Karpas-422 (cell line): ENCODE measurements at places on chromosomes 16 and 17. TPM values are rescaled to one million over a fixed set of nuclear protein-coding genes. Genes with fewer than 3 reads are reported as not detected.

Gene NPIPA3
- not detected in 2 replicates for total RNA-seq

Gene MFAP4
- 0.15 TPM in 1 of 2 replicates, not detected in the other for total RNA-seq

Gene IRX5
- 0.83 TPM in 1 of 2 replicates, not detected in the other for total RNA-seq

Gene CSF3
- total RNA-seq = not detected in 2 replicates

Gene KREMEN2
- total RNA-seq = 3.4 and 8.5 TPM in 2 replicates

Gene HOXB5
- total RNA-seq = not detected in 2 replicates

Gene STX8
- total RNA-seq = 40.0 and 47.9 TPM in 2 replicates

GRCh38 chr16:17321824-17322223 is 148.9 kb downstream of the XYLT1 start:
- no peak for DNase-seq

DNA sequence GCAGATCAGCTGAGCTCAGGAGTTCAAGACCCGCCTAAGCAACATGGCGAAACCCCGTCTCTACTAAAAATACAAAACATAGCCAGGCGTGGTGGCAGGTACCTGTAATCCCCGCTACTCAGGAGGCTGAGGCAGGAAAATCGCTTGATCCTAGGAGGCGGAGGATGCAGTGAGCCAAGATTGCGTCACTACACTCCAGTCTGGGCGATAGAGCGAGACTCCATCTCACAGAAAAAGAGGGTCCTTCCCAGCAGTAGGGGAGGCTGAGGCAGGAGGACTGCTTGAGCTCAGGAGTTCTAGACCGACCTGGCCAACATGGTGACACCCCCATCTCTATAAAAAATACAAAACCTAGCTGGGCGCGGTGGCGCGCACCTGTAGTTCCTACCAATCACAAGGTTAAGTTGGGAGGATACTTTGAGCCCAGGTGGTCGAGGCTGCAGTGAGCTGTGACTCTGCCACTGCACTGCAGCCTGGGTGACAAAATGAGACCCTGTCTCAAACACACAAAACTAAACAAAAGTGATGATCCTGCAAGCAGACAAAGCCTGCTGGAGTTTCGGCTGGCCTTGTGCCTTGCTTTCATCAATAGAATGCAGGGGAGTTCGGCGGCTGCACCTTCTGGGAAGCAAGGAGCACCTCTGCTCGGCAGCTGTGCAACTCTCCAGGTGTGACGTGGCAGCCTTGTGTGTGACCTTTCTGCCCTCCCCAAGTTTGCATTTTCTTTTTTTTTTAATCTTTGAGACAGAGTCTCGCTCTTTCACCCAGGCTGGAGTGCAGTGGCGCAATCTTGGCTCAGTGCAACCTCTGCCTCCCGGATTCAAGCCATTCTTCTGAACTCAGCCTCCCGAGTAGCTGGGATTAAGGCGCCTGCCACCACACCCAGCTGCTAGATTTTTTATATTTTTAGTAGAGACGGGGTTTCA is 12.4 kb upstream of the YWHAE start:
- no peak for DNase-seq

- DNase-seq = no peak
Observed at GRCh38 chr17:80393961-80394360, 21.0 kb upstream of the ENDOV start.

DNA sequence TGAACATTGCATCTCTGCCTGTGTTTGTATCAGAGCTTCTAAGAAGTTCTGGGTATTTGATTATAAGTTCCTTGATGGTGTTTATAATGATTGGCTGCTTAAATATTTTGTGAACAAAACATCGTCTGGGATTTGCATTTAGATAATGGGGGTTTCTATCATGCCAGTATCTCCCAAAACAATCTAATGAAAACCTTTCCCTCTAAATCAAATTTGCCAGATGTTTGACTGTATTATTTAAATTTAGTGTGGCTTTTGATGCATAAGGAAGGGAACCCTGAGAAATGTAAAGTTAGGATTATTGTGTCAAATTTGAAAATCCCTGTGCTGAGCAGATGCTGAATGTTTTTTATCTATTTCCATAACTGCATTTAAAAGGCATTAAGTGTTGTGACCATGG is 159.9 kb downstream of the HS3ST3A1 start:
- DNase-seq = no peak

DNA sequence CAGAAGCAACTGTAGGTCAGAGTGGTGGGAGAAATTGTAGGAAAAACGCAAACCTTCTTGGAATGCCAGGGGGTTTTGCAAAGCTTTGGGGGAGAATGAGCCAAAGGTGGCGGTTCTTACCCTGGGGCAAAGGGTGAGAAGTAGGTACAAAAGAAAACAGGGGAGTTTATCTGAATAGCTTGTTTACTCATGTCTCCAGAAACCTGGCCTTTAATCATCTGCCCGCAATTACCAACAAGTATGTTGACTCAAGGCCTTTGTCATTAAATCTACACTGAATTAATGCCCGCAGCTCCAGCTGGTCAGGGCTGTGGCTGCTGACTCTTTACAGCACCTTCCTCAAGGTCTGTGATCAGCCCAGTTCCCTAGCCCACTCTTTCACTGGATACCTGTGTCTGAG is 320.1 kb downstream of the CBLN1 start:
- DNase-seq = no peak

DNA sequence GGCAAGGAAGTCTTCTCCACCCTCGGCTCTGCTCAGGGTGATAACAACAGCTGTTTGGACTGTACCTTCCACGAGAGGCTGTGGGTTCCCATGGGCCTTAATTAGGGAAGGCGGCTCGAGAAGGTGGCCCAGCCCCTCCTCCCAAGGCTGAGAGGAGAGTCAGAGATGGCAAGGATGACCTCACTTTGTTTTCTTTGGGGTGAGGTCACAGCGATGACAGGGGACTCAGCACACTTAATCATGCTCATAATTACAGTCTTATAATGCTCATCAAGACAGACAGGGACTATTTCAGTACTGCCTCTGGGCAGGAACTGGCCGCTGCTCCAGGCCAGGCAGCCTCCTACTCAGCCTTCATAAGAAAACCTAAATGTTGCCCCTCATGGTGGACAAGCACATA is 19.7 kb downstream of the WFDC1 start:
- DNase-seq = peak; percentile 38

GRCh38 chr17:17443173-17443572 is 33.6 kb upstream of the MED9 start:
- DNase-seq = no peak

GRCh38 chr17:57556977-57557376 is 188.1 kb downstream of the CCDC182 start:
- no peak for DNase-seq
